ENCODE measurements at places on chromosomes 5 and 9.
A peak's percentile ranks its signal among the peaks of the same experiment; 100 is the strongest.

DNA sequence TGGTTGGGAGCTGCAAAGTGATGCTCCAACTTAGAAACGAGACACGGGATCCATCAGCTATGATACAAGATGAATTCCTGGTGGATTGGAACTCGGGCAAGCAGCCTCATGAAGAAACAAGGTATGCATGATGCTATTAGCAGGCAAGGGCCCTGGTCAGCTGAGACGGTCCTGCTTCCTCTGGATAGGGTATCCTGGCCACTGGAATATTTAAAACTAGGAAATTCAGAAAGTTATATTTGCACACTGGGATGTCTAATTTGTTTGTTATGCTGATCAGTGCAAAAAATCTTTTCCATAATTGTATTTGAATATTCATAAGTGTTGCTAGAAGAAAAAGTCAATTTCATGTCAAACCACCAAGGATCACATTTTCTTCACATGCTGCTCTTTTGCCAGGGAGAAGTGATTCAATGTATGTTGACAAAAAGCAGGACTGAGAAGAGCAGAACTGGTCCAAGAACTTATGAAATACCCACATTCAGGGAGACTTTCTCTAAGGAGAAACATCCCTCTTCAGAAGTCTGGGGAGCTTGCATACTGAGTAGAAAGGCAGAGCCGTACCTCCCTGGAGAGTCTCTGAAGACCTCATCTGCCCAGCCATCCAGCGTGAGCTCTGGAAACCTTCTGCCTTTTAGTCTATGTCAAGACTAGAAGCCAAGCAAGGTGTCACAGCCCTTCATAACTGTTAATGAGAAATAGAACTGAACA is 6.7 kb upstream of the NXNL2 start:
- no peak for DNase-seq

GRCh38 chr9:116662646-116663310 is 24.3 kb upstream of the TRIM32 start:
- no peak for DNase-seq

GRCh38 chr5:176631383-176632200 is 1.1 kb downstream of the EIF4E1B start:
- DNase-seq, result no peak

- no peak for DNase-seq
Observed at GRCh38 chr9:83039303-83039702, 23.6 kb downstream of the RASEF start.

DNA sequence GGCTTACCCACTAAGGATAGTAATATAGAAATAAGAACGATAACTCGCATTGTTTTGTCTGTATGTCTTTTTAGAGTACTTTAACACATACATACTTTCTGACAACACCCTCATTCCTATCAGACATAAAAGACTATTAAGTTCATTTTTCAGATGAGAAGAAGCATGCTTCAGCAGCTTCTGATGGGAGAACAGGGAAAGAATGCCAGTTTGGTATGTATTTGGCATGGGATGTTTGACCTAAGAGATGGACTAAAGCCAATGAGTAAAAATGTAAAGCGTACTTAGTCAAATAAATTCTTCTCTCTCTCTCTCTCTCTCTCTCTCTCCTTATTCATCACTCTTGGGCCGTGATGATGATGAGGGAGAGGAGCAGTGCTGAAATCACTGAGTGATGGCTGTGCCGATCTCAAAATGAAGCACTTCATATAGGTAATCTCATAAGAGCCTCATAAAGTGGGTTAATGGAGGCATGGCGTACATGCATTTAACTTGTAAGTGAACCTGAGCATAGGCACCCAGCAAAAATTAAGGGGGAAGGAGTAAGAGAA is 71.5 kb downstream of the SLIT3 start:
- peak; percentile 74 for DNase-seq

GRCh38 chr5:98468188-98468869 is 305.1 kb upstream of the RGMB start:
- DNase-seq, result peak; percentile 92

DNA sequence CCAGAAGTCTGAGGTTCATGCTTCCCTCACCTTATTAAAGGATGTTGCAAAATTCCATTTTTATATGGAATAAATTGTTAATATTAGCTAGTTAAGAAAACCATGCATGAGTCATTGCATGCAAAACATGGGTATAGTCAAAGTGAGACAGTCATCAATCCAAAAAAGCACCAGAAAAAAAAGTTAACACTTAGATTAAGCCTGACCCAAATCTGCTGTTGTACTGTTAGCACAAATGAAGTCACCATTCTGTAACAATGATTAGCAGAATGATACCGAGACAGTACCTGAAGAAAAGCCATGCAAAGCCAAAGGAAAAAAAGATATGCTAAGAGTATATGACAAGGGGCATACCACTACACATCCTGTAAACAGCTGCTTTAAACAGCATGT is 49.5 kb downstream of the PKD2L2 start:
- no peak for DNase-seq

DNA sequence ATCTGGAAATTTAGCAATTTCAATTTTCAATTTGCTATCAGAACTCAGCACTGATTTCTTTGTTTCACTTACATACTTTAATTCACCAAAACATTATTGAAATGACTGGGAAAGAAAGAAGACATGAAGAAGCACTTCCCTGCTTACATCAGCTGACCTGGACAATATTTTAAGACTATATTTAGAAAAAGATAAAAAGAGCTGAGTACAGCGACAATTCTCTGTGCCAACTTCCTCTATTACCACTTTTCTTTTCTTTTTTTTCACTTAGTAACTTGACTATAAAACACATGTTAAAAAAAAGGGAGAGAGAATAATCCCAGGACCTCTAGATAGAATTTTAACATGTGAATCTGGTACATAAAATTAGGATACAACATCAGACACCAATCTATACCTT is 35.6 kb downstream of the MEF2C start:
- no peak for DNase-seq

- DNase-seq, result peak; percentile 80
Observed at GRCh38 chr5:78287833-78288232, 6.7 kb downstream of the AP3B1 start.

- DNase-seq, result peak; percentile 32
Observed at GRCh38 chr5:73122875-73123810, 2.8 kb downstream of the TMEM171 start.

DNA sequence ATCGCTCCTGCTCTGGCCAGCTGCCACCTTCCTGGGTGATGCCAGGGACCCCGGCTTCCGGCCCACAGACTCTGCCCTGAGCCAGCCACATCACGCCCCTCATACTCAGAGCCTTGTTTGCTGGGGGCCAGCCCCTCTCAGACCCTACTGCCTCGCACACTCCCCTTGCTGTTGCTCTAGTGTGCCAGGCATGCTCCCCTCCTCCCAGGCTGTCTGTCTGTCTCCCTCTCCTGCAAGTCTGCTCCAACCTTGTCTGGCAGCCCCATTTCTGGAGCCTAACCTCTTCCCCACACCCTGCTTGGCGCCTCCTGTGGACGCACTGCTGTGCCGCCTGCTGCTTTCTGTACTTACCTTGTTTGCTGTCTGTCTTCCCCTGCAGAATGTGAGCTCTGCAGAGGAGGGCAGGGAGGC is 184.7 kb downstream of the HSPA4 start:
- no peak for DNase-seq

- DNase-seq, result no peak
Observed at GRCh38 chr5:81719743-81720345, 31.1 kb downstream of the SSBP2 start.
